ENCODE measurements at places on chromosomes 13 and 19. TPM values are rescaled to one million over a fixed set of nuclear protein-coding genes. Genes with fewer than 3 reads are reported as not detected.

The KLHL1 gene
- not detected for total RNA-seq

The S1PR5 gene
- total RNA-seq: 0.23 TPM

The ANKRD24 gene
- total RNA-seq: 1.7 TPM

The TFPT gene
- 37.4 TPM for total RNA-seq

The CPB2 gene
- not detected for total RNA-seq

The VSIG10L gene
- 3.0 TPM for total RNA-seq

The DCT gene
- total RNA-seq: 0.34 TPM

Data from activated naive CD4-positive, alpha-beta T cell treated with anti-CD3 and anti-CD28 coated beads, Interleukin-2, amount 50 U/mL, for 72 hours (primary cell).